ENCODE measurements at places on chromosomes 16 and 17.
A peak's percentile ranks its signal among the peaks of the same experiment; 100 is the strongest.

- no peak for DNase-seq
Measured at GRCh38 chr17:42346481-42346880, 41.8 kb downstream of the STAT3 start.

- no peak for DNase-seq
Measured at GRCh38 chr17:37796076-37796475, 51.2 kb upstream of the HNF1B start.

DNA sequence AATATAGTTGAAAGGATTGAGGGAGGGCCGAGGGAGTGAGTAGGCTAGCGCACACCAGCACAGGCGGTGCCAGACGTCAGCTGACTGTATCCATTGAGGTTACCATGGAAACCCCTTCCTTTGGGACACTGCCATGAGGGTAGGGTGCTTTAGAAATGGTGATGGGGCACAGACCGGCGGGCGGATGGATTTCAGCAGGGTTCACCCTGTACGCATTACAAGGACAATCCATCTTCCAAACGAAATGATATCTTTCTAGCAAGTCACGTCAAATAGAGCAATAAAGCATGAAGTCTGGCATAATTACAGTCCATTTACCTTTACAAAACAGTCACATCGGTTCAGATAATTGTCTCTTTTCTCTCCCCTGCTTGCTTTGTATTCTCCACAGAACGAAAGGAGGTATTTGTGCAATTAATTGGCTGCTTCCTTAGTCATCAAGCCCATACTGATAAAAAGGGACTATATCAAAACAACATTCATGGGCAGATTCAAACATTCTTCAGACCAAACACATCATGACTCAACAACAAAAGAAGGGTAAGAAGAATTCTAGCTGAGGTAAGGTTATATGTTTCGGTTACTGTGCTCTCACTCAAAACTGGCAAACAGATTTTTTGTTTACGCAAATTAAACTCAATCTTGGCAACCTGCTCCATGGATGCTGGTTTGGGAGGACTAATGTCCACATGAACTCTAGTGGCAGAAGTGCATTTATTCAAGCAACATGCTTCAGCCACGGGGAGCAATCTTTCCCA lies 140.6 kb downstream of the CDK5R1 start:
- DNase-seq = peak; percentile 10

GRCh38 chr17:71460943-71461342 lies 659.9 kb upstream of the SOX9 start:
- DNase-seq = peak; percentile 45

GRCh38 chr17:45775576-45776011 lies 8.5 kb upstream of the CRHR1 start:
- DNase-seq = no peak

- DNase-seq = no peak
Measured at GRCh38 chr16:57107321-57107922, 15.0 kb downstream of the CPNE2 start.

DNA sequence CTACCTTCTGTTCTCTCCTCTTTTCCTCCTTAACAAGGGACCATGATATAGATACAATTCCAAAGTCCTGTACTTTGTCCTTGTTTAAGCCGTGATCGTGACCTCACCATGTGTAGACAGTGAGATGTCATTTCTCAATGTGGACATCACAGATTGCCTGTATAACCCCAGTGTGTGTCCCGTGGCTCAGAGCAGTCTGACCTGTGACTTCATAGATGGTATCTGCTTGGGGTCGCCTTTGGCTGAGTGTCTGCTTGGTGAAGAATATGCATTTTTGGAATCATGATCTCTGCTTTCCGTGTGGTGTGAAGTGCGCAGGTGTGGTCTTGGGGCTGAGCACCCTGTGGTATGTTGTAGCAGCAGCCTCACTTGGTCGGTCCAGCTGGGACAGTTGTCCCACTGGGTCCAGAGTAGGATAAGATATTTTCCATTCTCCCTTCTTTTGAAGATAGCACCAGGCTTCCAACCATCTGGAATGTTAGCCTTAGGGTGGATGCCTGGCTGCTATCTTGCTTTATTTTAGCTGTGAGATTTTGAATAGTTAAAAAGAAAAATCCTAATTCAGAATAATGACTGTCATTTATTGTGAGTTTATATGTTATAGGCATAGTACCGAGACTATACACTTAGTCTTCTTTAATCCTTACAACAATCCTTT lies 13.4 kb downstream of the MSI2 start:
- no peak for DNase-seq

DNA sequence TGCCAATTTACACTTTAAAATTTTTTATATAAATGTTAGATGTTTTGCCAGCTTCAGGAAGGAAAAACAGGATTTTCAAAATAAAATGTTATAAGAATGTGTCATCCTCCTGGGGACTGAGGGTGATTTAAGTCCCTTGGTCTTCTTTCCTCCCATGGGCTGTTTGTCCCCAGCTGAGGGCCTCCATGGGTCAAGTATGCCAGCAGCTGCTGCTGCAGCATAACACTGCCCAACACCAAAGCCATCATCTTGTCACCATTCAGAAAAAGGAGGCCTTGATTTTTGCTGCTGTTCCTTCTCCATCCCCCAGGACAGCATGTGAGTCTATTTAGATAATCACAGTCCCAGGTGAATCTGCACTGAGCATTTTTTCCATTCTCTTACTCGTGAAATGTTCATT lies 188.5 kb downstream of the LGALS9B start:
- no peak for DNase-seq

GRCh38 chr16:4663465-4663776 lies 29.9 kb upstream of the NUDT16L1 start:
- no peak for DNase-seq

DNA sequence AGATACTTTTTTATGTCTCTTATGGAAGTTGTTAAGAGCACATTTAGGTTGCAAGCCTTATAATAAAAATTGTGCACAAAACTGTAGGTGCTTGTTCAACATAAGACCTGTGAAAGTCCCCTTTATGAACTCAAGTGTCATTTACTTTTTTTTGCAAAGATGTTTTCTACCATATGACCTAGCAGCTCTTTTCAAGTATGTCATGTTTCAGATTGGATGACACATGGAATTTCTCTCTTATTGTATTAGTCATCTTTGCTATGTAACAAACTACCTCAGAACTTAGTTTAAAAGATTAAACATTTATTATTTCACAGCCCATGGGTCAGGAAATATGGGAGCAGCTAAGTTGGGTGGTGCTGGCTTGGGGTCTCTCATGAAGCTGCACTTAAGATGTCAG lies 57.9 kb downstream of the PHKB start:
- DNase-seq = peak; percentile 46

- DNase-seq = no peak
Measured at GRCh38 chr16:14564323-14564722, 65.7 kb downstream of the PARN start.

DNA sequence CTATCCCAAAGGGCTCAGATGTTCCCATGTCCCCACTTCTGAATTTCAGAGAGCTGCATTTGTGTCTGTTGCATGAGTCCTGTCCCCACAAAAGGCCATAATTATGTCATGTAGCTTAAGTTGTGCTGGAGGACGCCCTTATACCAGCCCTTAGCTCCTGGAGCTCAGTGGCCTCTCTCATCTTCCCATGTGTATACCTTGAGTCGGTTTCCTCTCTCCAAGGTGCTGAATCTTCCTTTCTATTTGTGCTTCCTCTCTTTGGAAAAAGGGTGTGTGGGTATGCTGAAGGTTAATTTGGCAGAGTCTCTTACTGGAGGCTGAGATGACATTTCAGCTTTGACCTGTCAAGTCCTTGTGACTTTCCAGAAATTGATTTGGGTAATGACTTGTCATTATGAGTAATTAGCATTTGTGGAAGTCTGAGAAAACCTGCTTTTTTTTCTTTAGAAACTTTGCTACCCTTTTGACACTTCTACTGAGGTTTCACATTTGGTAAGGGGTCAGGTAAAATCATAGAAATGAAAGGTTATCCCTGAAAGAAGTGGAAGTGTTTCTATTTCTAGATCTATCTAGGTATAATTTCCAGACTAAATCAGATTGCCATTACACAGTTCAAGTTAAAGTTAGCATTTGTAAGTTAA lies 185.4 kb downstream of the ABCC12 start:
- DNase-seq = peak; percentile 40

DNA sequence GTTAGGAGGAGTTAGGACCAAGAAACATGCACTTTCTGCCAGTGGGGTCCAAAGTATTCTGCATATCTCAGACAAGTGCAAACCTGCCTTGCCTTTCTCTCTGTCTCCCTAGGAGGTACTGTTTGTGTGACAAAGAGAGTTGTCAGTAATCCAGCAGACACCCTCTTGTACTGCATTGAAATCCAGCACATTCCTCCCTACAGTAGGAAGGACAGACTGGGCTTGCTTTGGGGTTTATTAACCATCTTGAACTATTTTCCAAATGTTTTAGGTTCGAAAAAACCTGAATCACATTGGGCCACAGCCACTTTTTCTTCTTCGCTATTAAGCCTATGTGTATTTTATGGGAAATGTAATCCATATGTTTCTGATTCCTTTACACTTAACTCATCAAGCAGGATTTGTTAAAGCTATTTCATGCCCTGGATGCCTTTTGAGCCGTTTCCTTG lies 204.2 kb upstream of the KCNJ16 start:
- peak; percentile 81 for DNase-seq

DNA sequence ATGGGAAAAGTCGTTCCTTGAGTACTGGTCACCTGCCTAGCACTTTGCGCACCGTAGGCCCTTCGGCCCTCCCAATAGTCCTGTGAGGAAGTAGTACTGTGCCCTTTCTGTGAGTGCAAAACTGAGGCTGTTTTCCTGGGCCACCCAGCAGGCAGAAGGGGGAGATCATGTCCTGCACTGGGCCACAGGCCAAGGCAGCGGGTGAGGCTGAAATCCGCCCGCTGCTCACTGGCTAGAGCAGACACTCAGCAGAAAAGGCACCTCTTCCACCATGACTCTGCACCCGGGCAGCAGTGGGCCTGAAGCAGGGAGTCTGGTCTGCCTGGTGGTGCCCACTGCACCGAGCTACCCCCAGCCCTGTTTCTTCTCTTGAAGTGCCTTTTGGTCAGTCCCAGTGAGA lies 20.2 kb downstream of the METTL22 start:
- DNase-seq = no peak

DNA sequence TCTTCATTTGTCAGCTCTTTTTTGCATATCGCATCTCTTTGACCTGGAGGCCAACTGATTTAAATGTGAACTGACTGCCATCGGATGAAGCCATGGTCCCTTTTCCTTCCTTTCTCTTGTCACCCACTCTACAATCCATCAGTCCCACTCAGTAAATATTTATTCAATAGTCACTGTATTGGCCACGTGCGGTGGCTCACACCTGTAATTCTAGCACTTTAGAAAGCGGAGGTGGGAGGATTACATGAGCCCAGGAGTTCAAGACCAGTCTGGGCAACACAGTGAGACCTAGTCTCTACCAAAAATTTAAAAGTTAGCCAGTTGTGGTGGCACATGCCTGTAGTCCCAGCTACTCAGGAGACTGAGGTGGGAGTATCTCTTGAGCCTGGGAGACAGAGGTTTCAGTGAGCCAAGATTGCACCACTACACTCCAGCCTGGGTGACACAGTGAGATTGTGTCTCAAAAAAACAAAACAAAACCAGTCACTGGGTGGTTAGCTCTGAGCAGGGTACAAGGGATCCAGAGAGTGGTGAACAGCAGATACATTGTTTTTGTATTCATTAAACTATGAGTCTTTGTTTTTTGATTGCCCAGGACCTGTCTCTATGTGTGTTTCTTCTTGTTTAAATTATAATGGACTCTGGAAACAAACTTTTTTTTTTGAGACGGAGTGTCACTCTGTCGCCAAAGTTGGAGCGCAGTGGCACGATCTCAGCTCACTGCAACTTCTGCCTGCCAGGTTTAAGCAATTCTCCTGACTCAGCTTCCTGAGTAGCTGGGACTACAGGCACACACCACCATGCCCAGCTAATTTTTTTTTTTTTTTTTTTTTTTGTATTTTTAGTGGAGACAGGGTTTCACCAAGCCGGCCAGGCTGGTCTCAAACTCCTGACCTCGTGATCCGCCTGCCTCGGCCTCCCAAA lies 6.9 kb downstream of the PHAF1 start:
- no peak for DNase-seq

DNA sequence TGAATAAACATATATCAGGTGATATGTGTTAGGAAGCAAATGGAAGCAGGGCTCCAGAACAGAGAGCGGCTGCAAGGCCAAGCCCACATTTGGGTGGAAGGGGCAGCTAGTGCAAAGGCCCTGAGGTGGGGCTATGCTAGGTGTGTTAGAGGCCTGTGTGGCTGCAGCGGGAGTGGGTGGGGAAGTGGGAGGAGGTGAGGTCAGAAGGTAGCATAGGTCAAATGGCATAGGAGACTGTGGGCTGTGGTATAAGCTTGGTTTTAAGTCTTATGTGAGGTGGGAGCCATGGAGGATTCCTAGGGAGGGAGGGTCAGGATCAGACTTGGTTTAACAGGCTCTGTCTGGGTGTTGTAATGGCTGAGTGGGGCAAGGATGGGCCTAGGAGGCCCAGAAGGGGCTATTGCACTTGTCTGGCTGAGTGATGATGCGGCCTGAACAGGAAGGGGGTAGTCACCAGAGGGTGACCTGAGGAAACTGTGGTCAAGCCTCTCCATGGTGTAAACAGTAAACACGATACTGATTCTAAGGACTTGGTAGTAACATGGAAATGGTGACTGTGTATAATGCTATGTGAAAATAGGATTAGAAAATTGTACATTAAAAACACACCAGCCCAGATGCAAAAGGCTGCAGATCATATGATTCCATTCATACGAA lies 31.1 kb downstream of the RAI1 start:
- peak; percentile 88 for DNase-seq

DNA sequence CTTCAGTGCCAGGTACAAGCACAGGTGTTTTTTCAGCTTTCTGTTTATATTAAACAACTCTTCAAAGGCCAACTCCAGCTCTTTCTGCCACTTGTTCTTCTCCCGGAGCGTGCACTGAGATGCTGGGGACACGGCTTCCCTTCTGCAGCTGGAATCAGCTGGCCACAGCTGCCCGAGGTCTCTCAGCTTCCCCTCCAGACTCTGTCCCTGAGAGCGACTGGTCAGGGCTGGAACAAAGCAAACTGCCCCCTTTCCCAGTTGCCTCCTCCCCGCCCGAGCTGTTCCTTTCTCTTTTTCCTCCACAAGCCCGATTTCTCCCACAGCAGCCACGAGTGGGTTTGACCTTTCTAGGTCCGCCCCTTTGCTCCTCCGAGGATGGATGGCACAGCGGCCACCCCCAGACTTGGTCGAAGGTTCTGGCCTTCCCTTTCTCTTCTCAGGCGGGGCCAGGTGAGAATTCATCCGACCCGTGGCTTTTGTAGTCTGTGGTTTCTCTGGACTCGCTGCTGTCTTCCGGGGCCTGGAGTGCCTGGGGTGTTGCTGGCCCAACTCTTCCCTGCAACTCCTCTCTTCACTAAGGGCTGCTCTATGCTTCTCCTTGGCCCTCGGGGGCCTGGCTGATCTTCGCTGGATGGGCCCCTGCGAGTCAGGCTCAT lies 11.5 kb downstream of the CEP295NL start:
- DNase-seq = no peak

GRCh38 chr17:63956296-63956920 lies 16.3 kb downstream of the SCN4A start:
- peak; percentile 52 for DNase-seq

DNA sequence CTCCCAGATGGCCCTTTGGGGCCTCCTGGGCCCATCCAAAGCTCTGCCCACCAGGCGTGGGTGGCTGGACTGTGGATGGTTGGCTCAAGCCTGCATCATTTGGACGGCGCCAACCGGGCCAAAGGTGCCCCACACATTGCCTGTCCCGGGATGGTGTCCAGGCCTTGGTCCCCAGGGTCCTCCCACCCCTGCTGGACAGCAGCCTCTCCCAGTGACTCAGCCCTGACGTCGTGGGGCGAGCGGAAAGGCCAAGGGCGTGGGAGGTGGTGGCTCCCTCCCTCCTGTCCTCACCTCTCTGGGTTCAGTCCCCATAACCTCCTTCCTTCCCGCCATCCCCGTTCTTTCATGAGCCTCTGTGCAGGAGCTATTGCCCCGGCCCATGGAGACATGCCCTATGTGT lies 42.1 kb upstream of the DLX4 start:
- peak; percentile 94 for DNase-seq

GRCh38 chr17:51461578-51462004 lies 201.2 kb downstream of the UTP18 start:
- DNase-seq = peak; percentile 54

All from fibroblast of mammary gland (primary cell).